ENCODE measurements at places on chromosomes 16 and 17.

- peak; percentile 41 for DNase-seq
Observed at GRCh38 chr17:489758-490329, 137.2 kb upstream of the RPH3AL start.

- no peak for DNase-seq
Observed at GRCh38 chr17:64036198-64036922, 15.9 kb upstream of the ICAM2 start.

- no peak for DNase-seq
Observed at GRCh38 chr17:58284613-58285421, 4.1 kb upstream of the MPO start.

- DNase-seq = no peak
Observed at GRCh38 chr17:30556374-30557332, 79.4 kb downstream of the GOSR1 start.

DNA sequence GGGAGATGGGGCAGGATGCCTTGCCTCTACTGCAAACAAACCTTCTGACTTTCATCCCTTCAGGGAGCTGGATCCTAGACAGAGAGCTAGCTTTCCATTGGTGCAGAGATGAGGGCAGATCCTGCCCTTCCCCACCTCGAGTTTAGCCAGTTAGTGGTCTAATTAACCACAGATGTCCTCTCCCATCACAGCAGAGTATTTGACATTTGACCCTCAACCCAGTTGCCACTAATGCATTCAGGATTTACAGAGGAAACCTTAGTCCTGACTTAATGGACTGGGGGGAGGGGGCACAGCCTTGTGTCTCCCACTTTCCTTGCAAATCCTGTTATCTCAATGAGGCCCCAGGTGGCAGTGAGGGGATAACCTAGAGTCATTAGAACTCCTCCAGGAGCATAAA is 10.2 kb downstream of the PIP4K2B start:
- DNase-seq = no peak

- no peak for DNase-seq
Observed at GRCh38 chr16:22314661-22315626, 17.7 kb downstream of the POLR3E start.

- DNase-seq = no peak
Observed at GRCh38 chr16:60481591-60481990, 1554.6 kb downstream of the CDH8 start.

- no peak for DNase-seq
Observed at GRCh38 chr17:4898927-4899326, 409 bp upstream of the C17orf107 start.

DNA sequence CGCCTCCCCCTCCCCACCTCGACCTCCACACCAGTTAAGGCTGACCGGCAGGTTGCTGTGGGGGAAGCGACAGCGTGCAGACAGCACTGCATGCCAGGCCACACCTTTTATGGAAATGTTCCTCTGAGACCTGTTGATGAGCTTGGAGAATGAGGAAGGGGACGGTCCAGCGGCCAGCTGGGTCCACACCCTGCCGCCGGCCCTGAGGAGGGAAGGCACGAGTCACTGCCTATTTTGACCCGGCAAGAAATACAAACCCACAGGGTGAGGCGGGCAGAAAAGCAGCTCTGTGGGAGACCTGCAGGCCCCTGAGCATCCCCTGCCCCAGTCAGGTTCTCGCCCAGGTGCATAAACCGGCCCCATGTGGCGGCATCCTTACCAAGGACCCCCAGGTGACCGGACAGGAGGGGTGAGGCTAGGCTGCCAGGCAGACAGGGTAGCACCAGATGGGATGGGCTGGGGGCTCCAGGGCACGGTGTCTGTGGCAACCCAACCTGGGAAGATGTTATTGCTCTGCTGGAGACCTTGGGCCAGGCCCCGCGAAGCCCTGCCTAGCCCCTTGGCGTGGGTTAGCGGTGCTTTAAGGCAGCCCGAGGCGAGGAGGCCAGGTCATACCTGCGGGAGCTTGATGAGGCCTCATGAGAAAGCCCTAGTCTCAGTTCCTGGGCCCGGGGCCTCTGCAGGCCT is 12.7 kb downstream of the NATD1 start:
- no peak for DNase-seq

DNA sequence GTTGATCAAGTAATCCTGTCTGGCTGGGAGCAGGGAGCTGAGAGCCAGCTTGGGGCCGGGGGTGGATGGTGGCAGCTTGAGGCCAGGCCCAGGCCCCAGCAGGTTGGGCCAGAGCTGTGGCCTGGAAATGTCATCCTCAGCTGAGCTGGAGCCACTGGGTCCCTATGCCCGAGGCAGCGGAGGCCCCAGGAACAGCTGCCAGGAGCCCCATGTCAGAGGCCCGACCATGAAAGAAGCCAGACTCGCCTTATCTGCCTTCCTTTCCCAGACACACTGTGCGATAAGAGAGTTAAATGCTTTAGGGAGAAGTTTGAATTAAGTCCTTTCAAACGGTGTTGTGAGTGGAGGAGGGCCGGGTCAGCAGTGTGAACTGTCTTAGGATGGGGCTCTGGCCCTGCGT is 3.5 kb downstream of the SMTNL2 start:
- no peak for DNase-seq

DNA sequence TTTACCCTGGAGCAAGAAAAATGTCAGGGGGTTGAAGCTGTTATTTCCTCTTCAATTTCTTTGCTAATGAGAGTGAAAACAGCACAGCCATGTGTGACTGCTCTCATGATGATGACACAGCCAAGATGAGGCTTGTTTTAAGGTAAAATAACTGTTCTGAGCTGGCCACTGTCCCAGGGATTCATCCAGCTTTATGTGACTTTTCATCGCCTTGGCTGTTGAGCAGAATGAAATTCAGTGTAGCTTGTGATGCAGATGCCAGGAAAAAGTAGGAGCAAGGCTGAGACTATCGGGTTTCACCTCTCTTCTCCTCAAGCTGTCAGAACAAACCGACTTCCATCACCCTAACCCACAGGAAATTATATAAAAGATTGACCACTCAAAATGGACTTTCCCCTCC is 361.8 kb upstream of the CDH5 start:
- DNase-seq = no peak

GRCh38 chr16:70590722-70591415 is 55.5 kb upstream of the IL34 start:
- DNase-seq = no peak

DNA sequence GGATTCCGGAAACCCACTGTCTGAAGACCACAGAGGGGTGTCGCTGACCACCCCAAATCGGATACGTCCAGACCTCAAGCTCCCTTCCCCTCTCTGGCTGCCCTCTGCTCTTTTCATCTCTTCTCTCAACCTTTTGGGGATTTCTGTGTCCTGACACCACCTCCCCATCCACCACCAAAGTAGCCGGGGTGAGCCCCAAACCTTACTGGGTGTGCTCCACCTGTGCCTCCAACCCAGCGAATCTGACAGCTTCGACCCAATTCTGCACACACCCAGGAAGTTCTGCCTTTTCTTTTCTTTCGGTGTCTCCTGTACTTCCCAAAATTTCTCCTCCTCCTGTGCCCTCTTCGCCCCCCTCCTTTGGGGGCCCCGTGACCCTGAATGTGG is 534 bp downstream of the KCTD11 start:
- DNase-seq = no peak

GRCh38 chr17:20226814-20227482 is 217.8 kb downstream of the SPECC1 start:
- DNase-seq = peak; percentile 65

GRCh38 chr17:61647047-61647446 is 56.0 kb upstream of the NACA2 start:
- no peak for DNase-seq

DNA sequence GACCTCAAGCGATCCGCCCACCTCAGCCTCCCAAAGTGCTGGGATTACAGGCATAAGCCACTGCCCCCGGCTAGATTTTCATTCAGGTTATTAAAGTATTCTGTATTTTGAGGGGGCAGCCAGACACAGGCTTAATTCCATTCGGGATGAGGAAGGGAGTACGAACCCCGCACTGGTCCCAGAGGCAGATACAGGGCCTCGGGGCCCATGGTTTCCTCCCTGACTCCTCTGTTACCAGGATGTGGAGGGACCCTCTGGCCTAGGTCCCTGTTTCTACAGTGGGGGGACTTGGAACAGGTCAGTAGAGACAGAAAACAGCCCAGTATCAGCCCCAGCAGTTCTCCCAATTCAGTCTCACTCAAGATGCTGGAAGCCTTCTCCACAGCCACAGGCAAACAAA is 42.0 kb downstream of the PECAM1 start:
- no peak for DNase-seq

DNA sequence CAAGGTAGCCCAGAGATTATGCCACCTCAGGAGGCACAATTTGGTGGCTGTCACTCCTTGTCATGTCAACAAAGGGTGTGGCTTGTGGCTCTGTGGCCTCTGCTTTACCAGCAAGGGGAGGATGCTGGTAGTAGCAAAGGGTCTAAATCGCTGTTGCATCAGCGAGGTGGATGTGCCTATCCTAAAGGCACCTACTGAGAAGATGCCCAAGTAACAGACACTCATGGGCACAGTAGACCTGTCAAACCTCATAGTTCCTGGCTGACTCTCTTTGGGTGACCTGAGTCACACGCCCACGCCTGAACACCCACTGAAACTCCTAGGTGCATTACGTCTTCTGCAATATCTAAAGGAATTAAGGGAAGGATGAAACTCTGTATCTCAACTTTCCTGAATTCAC is 139.5 kb downstream of the PRKCB start:
- no peak for DNase-seq

DNA sequence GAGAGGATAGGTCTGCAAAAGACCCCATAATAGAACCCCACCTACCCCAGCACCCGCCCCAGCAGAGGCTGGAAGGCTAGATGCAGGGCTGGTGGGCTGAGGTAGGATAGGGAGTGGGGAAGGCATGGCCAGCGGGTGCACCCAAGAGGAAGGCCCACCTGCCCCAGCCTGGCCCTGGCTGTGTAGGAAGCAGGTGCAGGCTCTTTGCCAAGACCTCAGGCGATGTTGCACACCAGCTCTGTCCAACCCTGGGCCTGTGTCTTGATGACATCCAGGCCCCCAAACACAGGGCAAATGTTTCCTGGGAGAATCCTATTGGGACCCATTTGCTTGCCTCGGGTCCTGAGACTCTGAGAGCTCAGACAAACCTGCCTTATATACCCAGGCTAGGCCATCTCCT is 12.2 kb downstream of the UNC119 start:
- no peak for DNase-seq

- DNase-seq = no peak
Observed at GRCh38 chr17:77844681-77845080, 113.8 kb upstream of the TNRC6C start.

DNA sequence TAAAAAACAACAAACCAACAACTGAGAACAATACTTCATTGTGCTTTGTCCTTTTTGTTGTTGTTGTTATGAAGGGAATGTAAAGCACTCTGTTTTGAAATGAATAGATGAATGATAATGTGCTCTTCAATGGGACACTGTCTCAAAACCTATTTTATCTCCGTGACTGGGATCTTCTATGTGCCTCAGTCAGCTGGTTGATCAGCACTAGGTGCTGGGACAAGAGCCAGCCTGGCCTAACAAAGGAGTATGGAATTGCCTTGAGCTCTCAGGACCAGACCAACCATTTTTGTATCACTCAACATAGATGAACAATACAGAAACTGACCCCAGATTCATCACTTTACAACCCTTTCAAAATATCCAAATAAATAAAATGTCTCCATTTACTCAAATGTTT is 440.2 kb downstream of the KCNJ2 start:
- no peak for DNase-seq

DNA sequence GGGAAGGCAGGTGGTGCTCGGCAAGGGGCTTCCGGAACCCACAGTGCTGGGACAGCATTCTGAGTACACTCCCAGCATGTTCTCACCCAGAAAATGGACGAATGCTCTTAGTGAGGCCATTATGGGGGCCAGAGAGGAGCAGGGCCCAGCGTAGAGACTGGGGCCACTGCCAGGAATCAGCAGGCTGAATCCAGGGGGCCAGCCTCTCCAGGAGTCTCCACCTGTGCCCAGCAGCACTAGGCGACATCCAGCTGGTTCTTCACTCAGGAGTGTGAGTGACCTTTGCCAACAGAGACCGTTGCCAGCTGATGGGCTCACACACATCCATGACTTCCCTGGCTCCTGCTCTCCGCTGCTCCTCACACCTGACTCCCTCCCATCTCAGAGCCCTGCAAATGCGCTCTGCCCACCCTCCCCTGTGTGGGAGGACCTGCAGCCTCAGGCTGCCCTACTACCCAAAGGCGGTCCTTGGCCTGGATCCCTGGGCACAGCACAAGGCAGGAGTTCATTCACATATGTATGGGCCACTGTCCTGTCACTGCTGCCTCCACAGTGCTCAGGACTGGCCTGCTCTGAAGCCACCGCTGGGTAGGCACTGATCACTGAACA is 5.1 kb downstream of the RHBDF1 start:
- DNase-seq = no peak

DNA sequence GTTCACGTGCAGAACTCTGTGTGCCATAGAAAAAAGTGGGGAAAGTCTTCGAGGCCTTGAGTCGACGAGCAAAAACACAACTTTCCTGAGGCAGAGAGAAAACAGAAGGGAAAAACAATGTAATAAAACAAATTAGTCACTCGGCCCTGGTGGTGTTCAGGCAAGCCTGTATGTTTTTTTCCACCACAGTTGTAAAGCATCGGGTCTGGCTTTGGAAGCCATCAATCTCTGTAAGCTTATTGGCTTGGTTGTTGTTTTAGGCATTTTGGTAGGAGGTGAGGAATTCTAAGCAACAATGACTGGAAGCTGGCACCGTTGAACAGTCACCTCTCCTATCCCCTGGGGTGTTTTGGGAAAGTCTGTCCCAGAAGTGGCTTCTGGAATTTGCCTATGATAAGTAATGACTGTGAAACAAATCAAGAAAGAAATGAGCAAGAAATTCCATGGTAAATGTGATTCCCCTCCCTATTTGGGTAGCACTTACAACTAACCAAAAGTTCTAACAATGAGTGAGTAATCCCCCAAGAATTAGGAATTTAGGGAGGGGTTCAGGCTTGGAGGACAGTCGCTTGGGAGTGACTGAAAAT is 2.8 kb downstream of the CDH13 start:
- DNase-seq = no peak

GRCh38 chr17:2190014-2190413 is 113.6 kb downstream of the SMG6 start:
- no peak for DNase-seq

GRCh38 chr17:32114536-32114935 is 27.8 kb upstream of the RHOT1 start:
- DNase-seq = no peak

DNA sequence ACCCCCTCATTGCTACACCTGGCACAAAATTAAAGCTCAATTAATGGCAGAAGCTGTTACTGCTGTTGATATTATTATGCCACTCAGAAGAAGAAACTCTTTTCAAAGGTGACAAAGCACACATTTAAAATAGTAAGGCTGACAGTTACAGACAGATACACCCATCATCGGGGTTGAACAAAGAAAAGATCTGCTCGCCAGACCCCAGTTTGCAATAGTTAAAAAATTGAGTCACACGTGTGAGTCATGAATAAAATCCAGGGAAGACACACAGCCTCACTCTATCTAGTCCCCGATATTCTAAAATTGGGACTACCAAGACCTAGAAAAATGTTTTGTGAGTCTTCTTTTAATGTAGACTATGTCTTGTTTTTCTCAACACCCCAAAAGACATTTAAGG is 330.0 kb upstream of the SOX9 start:
- no peak for DNase-seq

GRCh38 chr16:79298894-79299799 is 301.4 kb downstream of the MAF start:
- DNase-seq = no peak

Measured in activated CD4-positive, alpha-beta T cell treated with anti-CD3 and anti-CD28 coated beads, Interleukin-2, amount 50 U/mL, for 24 hours (primary cell).